ENCODE measurements at places on chromosomes 7 and 10. TPM values are rescaled to one million over a fixed set of nuclear protein-coding genes. Genes with fewer than 3 reads are reported as not detected.

- DNase-seq: no peak
Measured at GRCh38 chr10:16941870-16942269, 124.6 kb upstream of the RSU1 start.

GRCh38 chr10:123563994-123564393 is 102.2 kb upstream of the GPR26 start:
- no peak for DNase-seq

GRCh38 chr10:77004917-77005564 is 632.6 kb downstream of the KCNMA1 start:
- no peak for DNase-seq

DNA sequence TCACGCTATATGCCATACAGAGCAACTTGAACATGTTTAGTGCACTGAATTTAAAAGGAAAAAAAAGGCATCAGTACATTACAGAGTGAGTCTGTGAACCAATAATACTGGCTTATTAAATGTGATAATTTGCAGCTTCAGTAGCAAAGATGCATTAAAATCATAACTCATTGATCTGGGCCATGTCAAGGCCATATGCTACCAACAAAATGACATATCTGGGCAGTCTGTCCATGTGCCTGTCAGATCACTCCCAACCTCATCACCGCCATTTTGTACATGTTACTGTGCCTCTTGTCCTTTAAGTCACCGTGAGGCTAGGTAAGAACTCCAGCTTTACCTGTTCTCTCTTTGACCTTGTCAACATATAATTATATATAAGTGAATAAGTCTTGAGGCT is 307.4 kb upstream of the LRGUK start:
- no peak for DNase-seq

DNA sequence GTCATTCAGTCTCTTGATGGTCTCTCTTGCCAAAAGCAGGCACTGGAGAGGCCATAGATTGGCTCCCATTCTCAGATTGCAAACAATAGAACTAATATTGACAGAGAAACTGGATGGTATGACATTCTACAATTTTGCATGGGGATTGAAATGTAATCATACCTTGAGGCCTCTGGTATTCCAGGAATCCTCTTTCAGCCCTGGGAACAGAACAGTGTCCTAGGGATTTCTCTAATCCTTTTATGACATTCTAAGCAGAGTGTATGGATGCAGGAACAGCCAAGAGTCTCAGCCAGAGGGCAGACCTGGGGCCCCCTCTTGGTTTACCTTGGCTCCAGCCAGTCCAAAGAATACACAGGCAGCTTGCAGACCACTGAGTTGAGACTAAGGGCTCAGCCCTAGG is 206.4 kb downstream of the KCNMA1 start:
- DNase-seq: no peak

- DNase-seq: no peak
Measured at GRCh38 chr7:150918378-150918777, 59.7 kb downstream of the KCNH2 start.

- no peak for DNase-seq
Measured at GRCh38 chr7:76220185-76221057, 18.7 kb downstream of the SRRM3 start.

- no peak for DNase-seq
Measured at GRCh38 chr7:119999738-120000475, 273.1 kb upstream of the KCND2 start.

DNA sequence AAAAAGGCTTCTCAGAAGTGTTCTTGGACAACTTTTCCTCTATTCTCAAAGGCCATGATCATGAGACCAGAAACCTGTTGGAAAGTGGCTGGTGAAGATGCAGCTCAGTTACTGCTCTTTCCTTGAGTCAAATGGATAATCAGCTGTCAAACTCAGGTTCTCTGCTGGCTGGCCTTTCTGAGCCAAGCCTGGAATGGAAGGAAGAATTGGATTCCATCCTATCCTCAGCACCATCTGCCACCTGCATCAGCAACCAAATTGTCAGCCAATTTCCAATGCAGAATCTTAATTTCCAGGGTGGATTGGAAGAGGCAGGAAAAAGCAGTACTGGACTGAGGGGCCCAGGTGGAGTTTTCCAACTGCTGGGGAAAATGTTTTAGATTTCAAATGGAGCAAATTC is 631.7 kb downstream of the KCNMA1 start:
- DNase-seq: no peak

DNA sequence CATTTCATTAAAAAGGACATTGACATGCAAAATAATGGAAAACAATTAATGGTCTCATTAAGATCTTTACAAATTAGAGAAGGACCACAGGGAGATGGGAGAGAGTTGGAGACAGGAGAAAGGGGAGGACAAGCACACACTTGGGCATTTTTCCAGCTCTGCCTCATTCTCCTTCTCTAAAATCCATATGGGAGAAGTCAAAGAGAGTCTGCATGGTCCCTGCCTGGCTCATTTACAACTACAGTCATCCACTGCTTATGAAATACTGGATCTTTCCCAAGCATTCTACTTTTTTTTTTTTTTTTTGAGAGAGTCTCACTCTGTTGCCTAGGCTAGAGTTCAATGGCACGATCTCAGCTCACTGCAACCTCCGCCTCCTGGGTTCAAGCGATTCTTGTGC is 518.9 kb upstream of the CELF2 start:
- DNase-seq: no peak

The GIMAP4 gene
- 8.4 TPM for total RNA-seq

The MYH16 gene
- not detected for total RNA-seq

The FAM221A gene
- total RNA-seq: 11.4 TPM

The AVL9 gene
- 83.5 TPM for total RNA-seq

The HOXA9 gene
- total RNA-seq: 18.0 TPM

Data from left colon (tissue), 2 donors.